ENCODE measurements at places on chromosomes 3 and 15.

DNA sequence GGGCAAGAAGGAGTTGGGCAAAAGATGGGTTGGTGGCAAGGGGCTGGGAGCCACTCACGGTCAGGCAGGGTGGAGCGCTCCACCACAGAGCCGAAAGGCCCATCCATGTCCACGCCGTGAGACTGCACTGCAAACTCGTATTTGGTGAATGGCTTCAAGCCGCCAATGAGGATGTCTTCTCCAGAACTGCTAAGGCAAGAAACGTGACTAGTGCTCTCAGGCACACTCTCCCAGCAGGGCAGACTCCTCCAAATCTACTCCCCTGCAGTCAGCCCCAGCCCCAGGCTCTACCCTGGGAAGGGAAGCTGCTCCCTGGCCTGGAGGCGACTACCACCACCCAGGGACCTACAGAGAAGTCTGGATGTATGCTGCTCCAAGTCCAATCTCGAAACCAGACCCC lies 11.4 kb upstream of the IGDCC3 start:
- no peak for DNase-seq

DNA sequence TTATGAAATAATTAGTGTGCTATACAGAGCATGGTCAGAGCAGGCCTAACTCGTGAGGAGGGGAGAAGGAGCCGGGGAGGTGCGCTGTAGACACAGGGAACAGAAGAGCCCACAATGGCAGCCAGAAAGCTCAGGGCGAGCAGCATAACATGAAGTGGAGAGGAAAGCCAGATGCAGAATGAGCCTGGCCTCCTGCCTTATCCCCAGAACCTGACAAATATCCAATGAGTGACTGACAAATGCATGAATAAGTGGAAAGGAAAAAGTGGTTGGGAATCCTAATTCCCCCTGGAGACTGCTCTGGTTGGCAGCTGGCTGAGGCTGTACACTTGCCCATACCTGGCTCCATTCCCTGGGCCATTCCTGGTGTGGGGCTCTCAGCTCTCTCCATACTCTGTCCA lies 9.2 kb upstream of the MST1R start:
- DNase-seq, result no peak

DNA sequence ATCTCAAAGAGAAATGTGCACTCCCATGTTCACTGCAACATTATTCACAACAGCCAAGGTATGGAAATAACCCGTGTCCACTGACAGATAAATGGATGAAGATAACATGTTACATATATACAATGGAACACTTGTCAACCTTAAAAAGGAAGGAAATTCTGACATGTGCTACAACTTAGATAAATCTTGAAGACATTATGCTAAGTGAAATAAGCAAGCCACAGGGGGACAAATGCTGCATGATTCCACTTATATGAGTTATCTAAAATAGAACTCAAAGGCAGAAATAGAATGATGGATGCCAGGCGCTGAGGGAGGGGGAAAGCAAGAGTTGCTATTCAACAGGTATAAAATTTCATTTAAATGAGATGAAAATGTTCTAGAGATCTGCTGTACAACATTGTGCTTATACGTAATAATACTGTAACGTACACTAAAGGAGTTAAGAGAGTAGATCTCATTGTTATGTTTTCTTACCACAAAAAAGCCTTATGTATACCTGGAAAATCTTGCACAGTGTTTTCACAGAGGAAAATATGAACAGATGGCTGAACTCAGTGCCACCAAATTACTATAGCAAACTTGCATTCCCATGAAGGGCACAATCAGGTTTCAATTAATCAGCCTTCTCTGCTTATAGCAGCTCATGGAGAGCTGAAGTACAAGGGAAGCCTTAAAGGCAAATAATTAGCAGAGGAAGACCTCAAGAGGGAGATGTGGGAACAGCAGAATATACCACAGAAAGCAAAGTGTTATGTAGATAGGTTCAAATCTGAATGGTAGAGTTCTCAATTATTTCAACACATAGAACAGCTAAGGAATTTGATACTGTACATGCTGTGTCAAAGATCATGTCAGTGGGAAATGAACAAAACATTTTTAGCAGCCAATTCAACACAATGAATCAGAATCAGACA lies 8.1 kb upstream of the VPS39 start:
- no peak for DNase-seq

GRCh38 chr3:37984051-37984450 lies 6.5 kb upstream of the VILL start:
- no peak for DNase-seq

GRCh38 chr3:65572175-65572777 lies 466.4 kb downstream of the MAGI1 start:
- no peak for DNase-seq

DNA sequence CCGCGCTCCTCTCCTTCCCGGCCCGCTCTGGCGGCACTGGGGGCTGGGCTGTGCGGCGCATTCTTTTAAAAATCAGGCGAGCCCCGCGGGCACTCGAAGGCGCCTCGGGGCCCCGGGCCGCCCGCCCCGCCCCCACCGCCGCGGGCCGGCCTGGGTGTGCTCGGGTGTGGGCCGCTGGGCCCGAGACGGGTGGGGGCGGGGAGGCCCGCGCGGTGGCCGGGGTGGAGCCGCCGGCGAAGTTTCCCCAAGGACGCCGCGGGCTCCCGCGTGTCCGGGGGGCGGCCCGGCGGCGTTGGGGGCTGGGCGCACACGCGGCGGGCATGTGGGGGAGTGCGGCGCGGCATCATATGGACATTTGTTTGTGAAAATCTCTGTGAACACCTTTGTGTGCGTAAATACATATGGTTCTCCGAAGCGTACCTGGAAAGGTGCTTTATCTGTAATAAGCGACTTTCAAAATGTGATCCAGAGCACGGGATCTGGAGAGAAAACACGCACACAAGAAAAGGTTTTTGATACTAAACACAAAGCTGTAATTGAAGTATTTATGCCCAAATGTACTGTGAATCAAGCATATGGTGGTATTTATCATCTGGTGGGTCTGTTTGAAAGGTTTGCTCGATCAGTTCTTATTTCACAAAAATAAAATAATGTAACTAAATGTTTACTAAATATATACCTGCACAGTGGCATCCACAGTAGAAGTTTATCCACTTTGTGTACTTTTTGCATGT lies 612 bp upstream of the TBL1XR1 start:
- peak; percentile 57 for DNase-seq

- no peak for DNase-seq
Measured at GRCh38 chr15:67138891-67139855, 73.8 kb downstream of the SMAD3 start.

GRCh38 chr3:48107227-48107626 lies 81.0 kb downstream of the CDC25A start:
- DNase-seq, result no peak

DNA sequence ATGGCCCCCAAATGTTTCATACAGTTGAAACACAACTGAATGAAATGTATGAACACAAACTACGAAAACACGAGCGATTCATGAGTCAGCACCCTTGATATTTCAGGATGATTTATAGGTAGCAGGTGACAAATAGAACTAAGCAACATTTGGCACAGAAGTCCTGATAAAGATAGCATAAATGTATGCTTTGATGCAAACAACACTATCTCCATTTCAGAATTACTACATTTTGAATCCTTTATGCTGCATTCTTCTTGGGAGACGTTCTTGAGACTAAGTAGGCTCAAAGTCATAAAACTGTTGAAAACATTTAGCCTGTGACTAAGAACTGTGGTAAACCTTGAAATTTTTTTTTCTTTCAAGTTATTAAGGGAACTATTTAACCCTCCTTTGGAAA lies 200.3 kb upstream of the ICE2 start:
- DNase-seq, result no peak

GRCh38 chr3:161551697-161552096 lies 55.1 kb downstream of the OTOL1 start:
- DNase-seq, result no peak

- no peak for DNase-seq
Measured at GRCh38 chr3:133857767-133858166, 37.9 kb downstream of the RAB6B start.

- DNase-seq, result no peak
Measured at GRCh38 chr3:184338511-184338945, 1.1 kb downstream of the FAM131A start.

Measured in activated naive CD4-positive, alpha-beta T cell treated with anti-CD3 and anti-CD28 coated beads, Interleukin-2, amount 50 U/mL, for 72 hours (primary cell).